ENCODE measurements at places on chromosomes 2 and 18. TPM values are rescaled to one million over a fixed set of nuclear protein-coding genes. Genes with fewer than 3 reads are reported as not detected.
A peak's percentile ranks its signal among the peaks of the same experiment; 100 is the strongest.

DNA sequence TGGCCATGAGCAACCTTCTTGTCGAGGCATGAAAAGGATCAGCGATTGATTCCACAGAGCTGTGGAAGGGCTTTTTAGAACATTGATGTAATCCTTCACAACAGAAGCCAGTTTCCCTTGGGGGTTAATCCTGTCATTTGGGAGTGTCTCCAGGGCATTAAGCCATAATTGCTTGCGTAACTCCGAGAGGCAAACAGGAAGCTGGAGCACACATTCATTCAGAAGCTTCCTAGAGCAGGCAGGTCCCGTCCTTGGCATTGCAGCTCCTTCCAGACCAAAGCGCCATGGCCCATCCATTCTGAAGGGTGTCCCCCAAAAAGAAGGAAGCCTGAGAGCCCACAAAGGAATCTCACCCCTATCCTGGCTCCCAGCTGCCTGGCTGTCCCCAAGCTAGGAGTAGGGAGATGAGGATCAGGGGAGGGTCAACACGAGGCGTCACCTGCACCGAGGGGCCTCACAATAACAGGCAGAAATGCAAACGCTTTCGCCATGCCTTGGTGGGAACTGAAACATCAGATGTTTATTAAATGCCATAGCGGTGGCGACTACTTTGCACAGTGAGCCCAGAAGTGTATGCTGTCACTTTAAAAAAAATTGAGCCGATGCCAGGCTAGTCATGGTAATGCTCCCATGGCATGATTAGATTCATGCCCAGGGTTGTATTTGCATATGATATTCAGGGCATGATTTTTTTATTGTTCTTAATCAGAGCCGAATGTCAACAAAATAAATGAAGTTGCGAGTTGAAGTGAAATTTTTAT lies 339.4 kb downstream of the BCL11A start:
- no peaks in the 10 kb centered on the region for H3K36me3 ChIP-seq
- H3K4me3 ChIP-seq, result no peak overlapping the region
- DNase-seq, result peak; percentile 35

DNA sequence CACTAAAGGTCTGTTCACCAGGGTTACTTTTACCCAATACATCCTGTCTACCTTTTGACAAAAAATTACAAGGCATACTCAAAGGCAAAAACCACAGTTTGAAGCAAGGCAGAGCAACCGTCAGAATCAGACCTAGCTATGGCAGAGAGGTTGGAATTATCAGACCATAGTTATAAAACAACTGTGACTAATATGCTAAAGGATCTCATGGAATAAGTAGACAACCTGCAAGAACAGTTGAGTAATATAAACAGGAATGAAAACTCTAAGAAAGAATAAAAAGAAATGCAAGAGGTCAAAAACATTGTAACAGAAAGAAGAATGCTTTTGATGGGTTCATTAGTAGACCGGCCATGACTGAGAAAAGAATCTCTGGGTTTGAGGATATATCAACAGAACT lies 318.8 kb upstream of the KCNH7 start:
- H3K4me3 ChIP-seq, result no peak overlapping the region
- H3K4me1 ChIP-seq, result no peaks in the 10 kb centered on the region
- no peak overlapping the region for H3K27ac ChIP-seq
- H3K36me3 ChIP-seq, result no peaks in the 10 kb centered on the region
- DNase-seq, result no peak

GRCh38 chr18:13435586-13436333 lies 217.2 kb downstream of the LDLRAD4 start:
- H3K4me3 ChIP-seq, result no peak overlapping the region
- no peak for DNase-seq
- H3K36me3 ChIP-seq, result no peaks in the 10 kb centered on the region
- H3K4me1 ChIP-seq, result no peaks in the 10 kb centered on the region
- H3K27ac ChIP-seq, result no peak overlapping the region
- H3K27me3 ChIP-seq, result no peaks in the 10 kb centered on the region

DNA sequence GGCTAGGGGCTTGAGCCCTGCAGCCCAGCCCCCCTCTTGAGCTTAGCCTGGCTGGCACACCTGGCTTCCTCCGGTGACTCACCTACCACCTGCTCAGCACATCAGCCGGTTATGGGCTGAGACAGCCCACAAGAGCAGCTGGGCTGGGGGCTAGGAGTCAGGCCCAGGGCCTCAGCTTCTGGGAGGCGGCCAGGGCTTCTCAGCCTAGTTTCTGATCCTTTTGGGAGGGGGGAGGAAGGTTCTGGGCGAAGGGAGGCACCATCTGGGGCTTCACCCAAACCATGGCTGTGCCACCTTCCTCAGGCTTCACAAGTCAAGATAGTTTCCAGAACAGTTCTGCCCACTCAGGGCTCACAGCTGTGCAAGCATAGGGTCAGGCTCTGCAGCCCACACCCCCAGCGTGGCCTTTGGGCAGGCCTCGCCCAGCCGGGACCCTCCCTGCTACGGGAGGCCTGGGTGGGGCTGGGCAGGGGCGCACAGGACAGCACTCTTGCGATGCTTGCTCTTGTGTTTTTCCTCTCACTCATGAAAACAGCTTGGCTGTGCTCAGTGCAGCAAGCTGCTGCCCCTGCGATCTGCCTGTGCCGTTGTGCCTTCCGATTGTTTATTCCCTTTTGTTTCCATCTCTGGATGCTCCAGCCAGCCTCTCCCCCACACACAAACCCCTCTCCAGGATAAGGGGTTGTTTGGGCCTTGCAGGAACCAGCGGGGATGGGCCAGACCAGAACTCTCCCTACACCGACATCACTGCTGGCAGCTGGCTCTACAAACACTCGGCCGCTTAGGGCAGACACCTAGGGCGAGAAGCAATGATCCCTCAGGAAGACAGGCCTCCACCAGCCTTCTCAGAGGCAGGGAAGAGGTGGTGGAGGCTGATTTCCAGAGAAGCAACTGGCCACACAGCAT lies 26.1 kb upstream of the SEMA4C start:
- H3K4me1 ChIP-seq, result peaks cover 44% of the 10 kb centered on the region
- no peak overlapping the region for H3K4me3 ChIP-seq
- no peaks in the 10 kb centered on the region for H3K27me3 ChIP-seq
- DNase-seq, result peak; percentile 60
- H3K27ac ChIP-seq, result peak overlapping the region; percentile 51

GRCh38 chr2:187208199-187208785 lies 239.8 kb downstream of the CALCRL start:
- DNase-seq, result no peak
- no peaks in the 10 kb centered on the region for H3K27me3 ChIP-seq
- H3K27ac ChIP-seq, result no peak overlapping the region
- no peaks in the 10 kb centered on the region for H3K36me3 ChIP-seq

GRCh38 chr2:220847589-220847988 lies 724.5 kb downstream of the EPHA4 start:
- H3K36me3 ChIP-seq, result no peaks in the 10 kb centered on the region
- H3K4me3 ChIP-seq, result no peak overlapping the region
- no peak overlapping the region for H3K27ac ChIP-seq
- DNase-seq, result peak; percentile 5
- no peaks in the 10 kb centered on the region for H3K4me1 ChIP-seq

DNA sequence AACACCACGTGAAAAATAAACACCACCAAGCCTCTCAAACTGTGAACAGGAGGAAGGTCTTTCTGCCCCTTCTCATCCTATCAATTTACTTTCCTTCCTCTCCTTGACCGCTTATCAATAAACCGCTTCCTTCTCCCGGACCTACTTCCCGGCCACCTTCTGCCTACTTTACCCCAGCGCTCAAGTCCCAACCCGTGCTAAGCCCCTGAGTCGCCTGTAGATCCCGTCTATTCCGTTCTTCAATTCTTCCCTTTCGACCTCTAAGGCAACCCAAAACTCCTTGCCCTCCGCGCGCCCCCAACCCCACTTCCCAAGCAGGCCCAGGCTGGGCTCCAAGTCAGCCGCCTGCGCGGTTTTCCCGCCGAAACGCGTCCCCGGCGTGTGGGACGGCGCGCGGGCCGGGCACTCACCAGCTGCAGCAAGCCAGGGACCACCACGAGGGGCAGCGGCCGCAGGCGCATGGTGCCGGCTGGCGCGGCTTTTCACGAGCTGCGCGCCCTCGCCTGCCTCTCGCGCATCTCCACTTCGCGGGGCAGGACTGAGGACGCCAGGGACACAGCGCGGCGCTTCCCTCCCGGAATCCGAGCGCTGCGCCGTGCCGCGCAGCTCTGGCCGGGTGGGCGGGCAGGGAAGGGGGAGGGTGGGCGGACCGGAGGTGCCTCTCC lies at the start of gene NXPH2:
NXPH2 (minus strand) TSS at position 610 of the 665 bp plus-strand sequence; CDS start at position 461, 149 bp downstream.
- no peak within 1 kb of the TSS for H3K27ac ChIP-seq
- DNase-seq, result peak; percentile 44
- peaks cover 49% of the 10 kb centered on the region for H3K27me3 ChIP-seq
- H3K4me3 ChIP-seq, result peak within 1 kb of the TSS; percentile 72
- no peaks in the 10 kb centered on the region for H3K36me3 ChIP-seq

DNA sequence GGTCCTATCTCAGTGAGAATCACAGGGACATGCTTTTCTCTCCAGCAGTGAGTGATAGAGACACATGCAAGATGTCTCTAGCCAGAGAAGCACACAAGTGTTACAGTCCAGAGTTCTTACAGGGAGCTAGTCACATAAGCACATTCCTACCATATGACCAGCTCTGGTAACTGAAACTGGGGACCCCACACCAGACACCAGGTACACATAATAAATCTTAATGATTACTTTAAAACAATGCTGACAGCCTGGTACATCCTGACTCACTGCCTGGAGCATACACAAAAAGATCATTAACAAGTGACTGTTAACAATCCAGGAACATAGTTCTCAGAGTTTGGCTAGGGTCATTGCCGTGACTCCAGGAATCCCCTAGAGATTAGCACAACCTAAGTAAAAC lies 53.6 kb downstream of the GALNT1 start:
- no peak overlapping the region for H3K4me3 ChIP-seq
- peaks cover 17% of the 10 kb centered on the region for H3K4me1 ChIP-seq
- peak; percentile 67 for DNase-seq
- no peaks in the 10 kb centered on the region for H3K27me3 ChIP-seq
- peak overlapping the region; percentile 88 for H3K27ac ChIP-seq

- peaks cover 3% of the 10 kb centered on the region for H3K27me3 ChIP-seq
- H3K27ac ChIP-seq, result no peak overlapping the region
- no peaks in the 10 kb centered on the region for H3K4me1 ChIP-seq
- DNase-seq, result no peak
Observed at GRCh38 chr2:120686511-120687168, 49.0 kb upstream of the GLI2 start.

DNA sequence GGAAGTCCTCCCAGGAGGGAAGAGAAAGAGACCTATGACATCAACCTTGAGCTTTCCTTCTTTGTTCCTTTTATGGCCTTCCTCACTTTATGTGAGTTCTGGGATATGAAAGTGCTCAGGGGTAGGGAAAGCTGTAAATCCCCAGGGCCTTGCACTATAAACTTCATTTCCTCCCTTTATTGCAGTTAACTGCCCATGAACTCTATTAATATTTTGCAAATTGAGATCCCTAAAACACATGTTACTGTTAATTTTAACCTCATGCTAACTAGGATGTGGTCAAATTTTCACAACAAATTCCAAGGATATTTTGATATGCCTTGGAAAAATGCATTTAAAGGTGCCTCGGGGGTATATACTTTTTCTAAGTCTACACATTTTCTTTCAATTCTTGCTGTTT lies 359.9 kb downstream of the OSR1 start:
- DNase-seq, result no peak
- H3K4me1 ChIP-seq, result peaks cover 13% of the 10 kb centered on the region
- H3K27me3 ChIP-seq, result no peaks in the 10 kb centered on the region
- no peak overlapping the region for H3K27ac ChIP-seq
- no peak overlapping the region for H3K4me3 ChIP-seq

GRCh38 chr18:7062811-7063210 lies 54.8 kb downstream of the LAMA1 start:
- H3K27ac ChIP-seq, result peak overlapping the region; percentile 76
- peaks cover 32% of the 10 kb centered on the region for H3K4me1 ChIP-seq
- H3K4me3 ChIP-seq, result no peak overlapping the region
- no peaks in the 10 kb centered on the region for H3K27me3 ChIP-seq
- peak; percentile 21 for DNase-seq

GRCh38 chr18:50013363-50014138 lies 181.4 kb downstream of the MYO5B start:
- no peaks in the 10 kb centered on the region for H3K36me3 ChIP-seq
- peaks cover 9% of the 10 kb centered on the region for H3K4me1 ChIP-seq
- no peaks in the 10 kb centered on the region for H3K27me3 ChIP-seq
- no peak overlapping the region for H3K27ac ChIP-seq
- no peak overlapping the region for H3K4me3 ChIP-seq

- no peak for DNase-seq
- no peak overlapping the region for H3K4me3 ChIP-seq
- no peak overlapping the region for H3K27ac ChIP-seq
- H3K36me3 ChIP-seq, result no peaks in the 10 kb centered on the region
- peaks cover 12% of the 10 kb centered on the region for H3K4me1 ChIP-seq
Observed at GRCh38 chr2:39093218-39093898, 27.5 kb downstream of the SOS1 start.

- no peak for DNase-seq
- no peaks in the 10 kb centered on the region for H3K4me1 ChIP-seq
- H3K36me3 ChIP-seq, result no peaks in the 10 kb centered on the region
- H3K27me3 ChIP-seq, result no peaks in the 10 kb centered on the region
- peak overlapping the region; percentile 64 for H3K27ac ChIP-seq
Observed at GRCh38 chr2:190136825-190137224, 74.3 kb upstream of the MSTN start.

DNA sequence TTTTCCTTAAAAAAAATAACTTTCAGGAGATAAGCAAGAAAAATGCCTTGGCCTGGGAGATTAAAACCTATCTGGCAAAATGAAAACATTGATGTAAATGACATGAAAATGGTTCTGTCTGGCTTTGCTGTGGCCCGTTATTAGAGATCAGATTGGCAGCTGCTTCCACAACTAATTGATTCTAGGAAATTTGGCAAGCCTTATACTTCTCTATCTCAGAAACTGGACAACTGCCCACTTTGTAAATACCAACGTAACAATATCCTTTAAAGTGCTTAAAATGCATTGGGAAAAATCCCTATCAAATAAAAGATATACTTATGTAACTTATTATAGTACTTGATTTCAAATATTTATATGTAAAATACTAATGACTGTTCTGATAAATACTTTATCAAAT lies 14.2 kb upstream of the SKA1 start:
- H3K27ac ChIP-seq, result no peak overlapping the region
- H3K36me3 ChIP-seq, result no peaks in the 10 kb centered on the region
- no peak overlapping the region for H3K4me3 ChIP-seq

DNA sequence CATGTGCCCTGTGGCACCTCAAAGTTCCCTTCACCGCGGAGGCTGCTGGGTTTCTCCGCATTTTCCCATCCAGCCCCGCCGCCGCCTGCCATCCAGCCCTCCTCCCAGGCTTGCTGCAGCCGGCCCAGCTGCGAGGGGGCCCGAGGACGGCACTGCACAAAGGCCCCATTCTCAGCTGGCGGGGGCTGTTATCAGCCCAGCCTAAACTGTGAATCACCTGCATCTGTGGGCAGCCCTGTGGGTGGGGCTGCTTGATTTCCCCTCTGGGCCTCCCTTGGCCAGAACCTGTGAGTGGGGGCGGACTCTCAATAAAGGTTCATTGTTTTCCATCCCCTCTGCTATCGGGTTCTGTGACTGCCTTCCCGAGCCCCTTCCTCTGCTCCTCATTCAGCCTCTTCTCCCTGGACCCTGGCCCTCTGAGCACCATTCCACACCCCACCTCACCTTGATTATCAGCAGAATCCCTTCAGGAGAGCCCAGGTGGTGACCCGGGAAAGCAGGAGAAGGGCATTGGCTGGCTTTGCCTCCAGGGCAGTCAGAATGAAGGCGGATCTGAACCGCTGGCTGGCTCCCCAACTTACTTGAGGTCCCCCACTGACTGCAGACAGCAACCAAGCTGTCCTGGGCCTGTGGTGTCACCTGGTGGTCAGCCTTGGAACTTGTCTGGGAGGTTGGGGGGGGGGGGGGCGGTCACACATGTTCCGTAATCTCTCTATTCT lies 204.5 kb downstream of the ZFP36L2 start:
- H3K4me3 ChIP-seq, result no peak overlapping the region
- peak; percentile 69 for DNase-seq
- peaks cover 25% of the 10 kb centered on the region for H3K4me1 ChIP-seq
- H3K27me3 ChIP-seq, result no peaks in the 10 kb centered on the region
- H3K36me3 ChIP-seq, result no peaks in the 10 kb centered on the region

The CFC1 gene
- total RNA-seq, result 12.4 TPM

The ARHGAP25 gene
- total RNA-seq, result not detected

The PROKR1 gene
- total RNA-seq, result not detected

The GALR1 gene
- 0.36 TPM for total RNA-seq
